Activated CD4-positive, alpha-beta memory T cell treated with anti-CD3 and anti-CD28 coated beads for 36 hours (primary cell): ENCODE measurements at places on chromosomes 5 and 9. TPM values are rescaled to one million over a fixed set of nuclear protein-coding genes. Genes with fewer than 3 reads are reported as not detected.

GRCh38 chr9:121725008-121725775, 73.8 kb downstream of the DAB2IP start:
- DNase-seq = no peak
- no peak overlapping the region for H3K27ac ChIP-seq
- H3K36me3 ChIP-seq = no peaks in the 10 kb centered on the region

GRCh38 chr9:9352877-9353481, 1259.8 kb downstream of the PTPRD start:
- no peak overlapping the region for H3K4me3 ChIP-seq
- no peak for DNase-seq
- no peaks in the 10 kb centered on the region for H3K27me3 ChIP-seq
- H3K27ac ChIP-seq = no peak overlapping the region
- H3K4me1 ChIP-seq = no peaks in the 10 kb centered on the region

- no peak for DNase-seq
- H3K4me3 ChIP-seq = no peak overlapping the region
- no peaks in the 10 kb centered on the region for H3K27me3 ChIP-seq
Measured at GRCh38 chr9:131923132-131923671, 156.5 kb downstream of the MED27 start.

DNA sequence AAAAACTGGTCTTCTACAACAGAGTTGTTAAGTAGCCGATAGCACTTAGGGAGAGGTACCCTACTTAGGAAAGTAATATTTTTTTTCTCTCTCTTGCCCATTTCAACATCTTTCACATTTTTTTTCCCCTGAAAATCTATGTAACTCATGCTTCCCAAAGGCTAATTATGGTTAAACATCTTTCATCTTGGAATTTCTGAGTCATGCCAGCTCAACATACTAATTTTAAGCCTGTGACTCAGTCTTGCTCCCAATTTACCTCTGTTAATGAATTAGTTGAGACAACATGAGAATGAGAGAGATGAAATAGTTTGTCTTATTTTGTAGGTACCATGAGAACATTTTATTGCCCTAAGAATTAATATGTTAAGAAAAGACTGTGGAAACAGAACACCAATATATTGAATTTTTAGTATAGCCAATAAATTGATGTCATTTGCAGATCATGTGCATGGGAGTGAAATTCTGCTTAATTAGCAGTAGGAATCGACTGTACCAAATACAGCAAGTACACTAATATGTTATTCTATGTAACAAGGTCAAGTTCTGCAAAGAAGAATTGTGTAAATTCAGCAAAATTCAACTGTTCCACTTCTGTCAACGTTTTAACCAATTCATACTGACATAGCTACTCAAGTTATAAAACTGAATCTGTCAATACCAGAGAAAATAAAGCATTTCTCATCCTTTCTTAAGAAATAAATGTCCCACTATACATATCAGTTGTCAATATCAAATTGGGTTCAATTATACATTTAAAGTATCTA, 550.0 kb downstream of the PTPRD start:
- H3K27me3 ChIP-seq = no peaks in the 10 kb centered on the region
- no peaks in the 10 kb centered on the region for H3K36me3 ChIP-seq
- no peak overlapping the region for H3K4me3 ChIP-seq
- DNase-seq = no peak
- H3K27ac ChIP-seq = no peak overlapping the region

The KIAA1958 gene
- 6.5 TPM for total RNA-seq
